ENCODE measurements at places on chromosomes 11 and 22.

DNA sequence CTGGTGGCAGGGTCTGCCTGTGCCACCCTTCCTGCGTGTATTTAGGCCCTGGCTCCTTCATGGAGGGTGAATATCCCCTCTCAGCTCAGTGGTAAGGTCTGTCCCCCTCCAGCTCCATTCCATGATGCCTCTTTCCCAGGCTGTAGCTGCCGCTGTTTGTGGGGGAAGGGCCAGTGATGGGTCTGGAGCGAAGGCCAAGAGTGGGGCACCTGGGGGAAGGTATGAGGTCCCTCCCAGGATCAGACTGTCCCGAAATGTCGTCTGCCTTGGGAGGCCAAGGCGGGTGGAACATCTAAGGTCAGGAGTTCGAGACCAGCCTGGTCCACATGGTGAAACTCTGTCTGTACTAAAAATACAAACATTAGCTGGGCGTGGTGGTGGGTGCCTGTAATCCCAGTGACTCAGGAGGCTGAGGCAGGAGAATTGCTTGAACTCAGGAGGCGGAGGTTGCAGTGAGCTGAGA lies 1.1 kb downstream of the CD151 start:
- no peak for DNase-seq

- DNase-seq = no peak
These were observed 23.5 kb downstream of the TP53AIP1 start for GRCh38 chr11:128919216-128919615.

GRCh38 chr11:112829971-112830654 lies 131.1 kb upstream of the NCAM1 start:
- DNase-seq = no peak

DNA sequence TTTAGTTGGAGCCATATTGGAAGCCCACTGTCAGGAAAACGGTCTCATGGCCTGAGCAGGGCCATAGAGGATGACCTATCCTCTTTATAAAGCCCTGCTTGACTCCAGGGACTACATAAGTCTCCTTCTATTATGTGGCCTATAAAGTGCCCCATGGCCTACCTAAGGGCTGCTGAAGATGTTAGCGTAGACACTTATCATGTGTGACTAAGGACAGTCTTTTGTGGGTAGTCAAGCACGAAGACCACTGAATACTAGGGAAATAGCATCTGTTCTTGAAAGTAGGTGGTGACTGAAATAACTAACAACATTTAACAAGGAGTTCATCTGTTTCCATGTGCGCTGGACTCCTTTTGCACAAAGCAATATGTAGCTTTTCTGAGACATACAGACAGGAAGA lies 117.1 kb downstream of the SWAP70 start:
- DNase-seq = no peak

GRCh38 chr22:29456211-29456671 lies 17.9 kb downstream of the RFPL1 start:
- DNase-seq = no peak

GRCh38 chr11:70252844-70253243 lies 17.6 kb upstream of the PPFIA1 start:
- no peak for DNase-seq

DNA sequence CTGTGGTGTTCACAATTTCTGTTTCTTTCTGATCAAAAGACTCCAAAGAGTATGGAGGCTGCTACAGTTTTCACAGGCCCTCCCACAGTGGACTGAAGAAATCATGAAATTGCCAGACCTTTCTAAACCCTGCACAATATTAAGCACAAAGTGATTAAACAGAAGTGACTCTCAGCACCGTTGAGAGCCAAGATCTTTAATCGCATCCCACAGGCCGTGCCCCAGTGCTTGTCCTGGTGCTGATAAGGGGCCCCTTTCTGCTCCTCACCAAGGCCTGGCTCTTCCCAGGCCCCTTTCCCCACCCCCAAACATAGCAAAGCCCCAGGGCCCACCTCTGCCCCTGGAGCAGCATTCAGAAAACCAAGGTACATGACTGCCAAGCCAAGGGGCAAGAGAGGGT lies 57.4 kb upstream of the BMAL1 start:
- DNase-seq = no peak

DNA sequence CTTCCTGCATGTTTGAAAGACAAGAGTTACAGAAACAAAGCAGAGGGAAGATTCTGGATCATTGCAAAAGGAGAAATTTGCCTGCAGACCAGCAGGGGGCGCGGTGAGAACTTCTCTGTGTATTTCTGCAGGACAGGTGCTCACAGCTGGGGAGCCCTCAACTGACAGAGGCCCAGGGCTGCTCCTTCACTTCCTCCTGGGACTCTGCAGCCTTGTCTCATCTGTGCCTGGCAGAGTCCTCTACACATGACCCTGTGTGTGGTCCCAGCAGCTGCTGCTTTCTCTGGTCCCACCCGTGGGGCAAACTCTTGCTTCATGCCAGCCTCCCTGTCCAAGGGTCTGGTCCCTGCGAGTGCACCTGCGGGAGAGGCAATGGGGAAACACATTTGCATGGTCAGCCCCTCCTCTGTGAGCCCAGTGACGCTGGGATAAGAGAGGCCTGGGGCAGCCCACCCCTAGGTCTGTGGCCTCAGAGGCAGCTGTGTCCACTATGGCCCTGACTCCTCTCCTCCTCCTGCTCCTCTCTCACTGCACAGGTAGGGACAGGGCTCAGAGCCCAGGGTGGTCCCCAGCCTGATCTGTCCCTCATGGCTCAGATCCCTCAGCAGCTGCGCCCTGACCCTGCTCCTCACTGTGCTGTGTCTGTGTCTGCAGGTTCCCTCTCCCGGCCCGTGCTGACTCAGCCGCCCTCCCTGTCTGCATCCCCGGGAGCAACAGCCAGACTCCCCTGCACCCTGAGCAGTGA lies 43.2 kb upstream of the VPREB1 start:
- DNase-seq = no peak

DNA sequence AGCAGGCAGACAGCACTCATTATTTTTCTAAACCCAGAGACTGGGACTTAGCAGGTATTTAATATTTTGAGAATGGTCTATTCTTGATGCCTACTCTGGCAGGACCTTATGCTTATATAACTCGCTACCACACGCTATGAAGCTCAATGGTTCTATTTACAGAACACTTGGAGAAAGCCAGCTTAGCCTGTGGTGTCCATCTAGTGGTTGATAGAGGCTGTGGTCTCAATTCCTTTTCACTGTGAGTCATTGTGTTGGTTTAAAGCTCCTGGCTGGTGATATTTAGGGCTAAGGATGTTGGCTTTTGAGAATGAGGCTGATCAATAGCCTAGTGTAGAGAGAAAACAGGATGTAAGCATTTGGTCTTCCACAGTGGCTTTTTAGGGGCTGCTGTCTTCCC lies 206.4 kb downstream of the DBX1 start:
- DNase-seq = no peak

- DNase-seq = no peak
These were observed 19.4 kb upstream of the MALAT1 start for GRCh38 chr11:65479184-65480145.

DNA sequence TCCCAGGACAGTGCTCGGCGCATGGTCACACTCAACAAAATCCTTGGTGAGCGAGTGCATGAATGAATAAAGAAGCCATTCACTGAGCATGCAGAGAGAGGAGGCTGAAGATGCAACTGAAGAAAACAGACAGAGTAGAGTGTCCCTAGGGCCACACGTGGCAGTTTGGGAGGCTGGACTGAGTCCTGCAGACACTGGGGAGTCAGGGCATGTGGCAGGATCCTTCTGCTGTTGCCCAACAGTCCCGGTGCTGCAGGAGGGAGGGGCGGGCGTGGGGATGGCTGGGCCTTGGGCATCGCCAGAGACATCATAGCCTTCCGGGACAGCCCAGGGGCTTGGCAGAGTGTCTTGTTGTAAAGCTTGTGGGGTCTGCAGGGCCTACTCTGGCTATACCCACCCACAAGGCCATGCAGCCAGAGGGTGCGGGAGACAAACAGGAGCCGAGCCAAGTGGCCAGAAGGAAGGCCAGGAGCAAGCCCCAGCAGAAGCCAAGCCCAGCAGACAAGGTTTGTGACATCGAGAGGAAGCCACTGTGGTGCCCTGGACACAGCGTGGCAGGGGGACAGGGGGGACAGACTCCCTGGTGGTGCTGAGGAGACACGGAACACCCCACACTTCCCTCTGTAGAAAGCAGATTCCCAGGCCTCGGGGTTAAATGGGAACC lies 26.7 kb upstream of the FBLN1 start:
- DNase-seq = no peak

GRCh38 chr11:69542314-69543168 lies 61.1 kb downstream of the LINC01488 start:
- DNase-seq = no peak

DNA sequence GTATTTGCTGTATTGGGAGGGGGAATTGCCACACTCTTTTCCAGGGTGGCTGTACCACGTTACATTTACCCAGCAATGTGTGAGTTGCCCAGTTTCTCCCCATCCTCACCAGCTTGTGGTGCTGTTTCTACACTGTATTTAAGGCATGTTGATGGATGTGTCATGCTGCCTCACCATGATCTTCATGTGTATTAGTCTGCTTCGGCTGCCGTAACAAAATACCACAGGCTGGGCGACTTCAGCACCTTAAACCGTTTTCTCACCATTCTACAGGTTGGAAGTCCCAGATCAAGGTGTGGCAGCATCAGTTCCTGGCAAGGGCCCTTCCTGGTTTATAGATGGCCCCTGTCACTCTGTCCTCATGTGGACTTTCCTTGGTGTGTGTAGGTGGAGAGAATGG lies 169.7 kb downstream of the IGLL1 start:
- no peak for DNase-seq

- DNase-seq = no peak
These were observed 298.7 kb downstream of the SHANK2 start for GRCh38 chr11:70953720-70954119.

- DNase-seq = no peak
These were observed 108.5 kb downstream of the TP53I11 start for GRCh38 chr11:44842220-44842619.

DNA sequence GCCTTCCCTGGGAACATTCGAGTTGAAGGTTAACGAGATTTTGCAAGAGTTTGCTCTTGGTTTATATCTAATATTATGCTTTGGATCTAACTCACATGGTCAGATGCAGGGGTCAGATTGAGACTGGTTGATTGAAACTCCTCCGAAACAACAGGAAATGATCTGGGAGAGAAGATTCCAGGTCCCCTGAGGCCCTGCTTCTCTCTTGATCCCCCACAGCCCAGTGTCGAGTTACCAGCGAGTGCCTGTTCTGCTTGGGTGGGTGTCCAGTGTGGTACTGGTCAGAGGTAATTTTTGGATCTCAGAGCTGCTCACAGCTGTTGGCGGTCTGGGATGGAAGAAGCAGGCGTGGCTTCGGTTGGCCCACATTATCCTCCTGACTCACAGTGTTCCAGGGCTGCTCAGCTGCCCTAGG lies 9.2 kb downstream of the FBLN1 start:
- no peak for DNase-seq

- peak; percentile 50 for DNase-seq
These were observed 69.7 kb upstream of the BMAL1 start for GRCh38 chr11:13207665-13208594.

DNA sequence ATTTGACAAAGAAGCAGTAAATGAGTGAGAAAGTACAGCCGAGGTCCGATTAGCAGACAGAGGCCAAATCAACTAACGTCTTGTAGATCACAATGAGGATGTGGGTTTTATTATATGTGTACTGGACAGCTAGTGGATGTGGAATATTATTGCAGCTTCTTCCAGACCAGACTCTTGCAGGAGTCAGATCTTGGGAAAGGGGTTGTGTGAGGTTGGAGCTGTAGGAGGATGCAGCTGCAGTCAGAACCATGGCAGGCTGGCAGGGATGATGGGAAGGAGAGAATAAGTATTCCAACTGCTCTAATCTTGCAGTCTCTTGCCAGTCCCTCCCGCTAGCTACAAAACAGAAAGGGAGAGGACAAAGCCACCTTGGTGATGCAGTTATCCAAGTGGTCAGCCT lies 46.8 kb upstream of the LDLRAD3 start:
- no peak for DNase-seq

DNA sequence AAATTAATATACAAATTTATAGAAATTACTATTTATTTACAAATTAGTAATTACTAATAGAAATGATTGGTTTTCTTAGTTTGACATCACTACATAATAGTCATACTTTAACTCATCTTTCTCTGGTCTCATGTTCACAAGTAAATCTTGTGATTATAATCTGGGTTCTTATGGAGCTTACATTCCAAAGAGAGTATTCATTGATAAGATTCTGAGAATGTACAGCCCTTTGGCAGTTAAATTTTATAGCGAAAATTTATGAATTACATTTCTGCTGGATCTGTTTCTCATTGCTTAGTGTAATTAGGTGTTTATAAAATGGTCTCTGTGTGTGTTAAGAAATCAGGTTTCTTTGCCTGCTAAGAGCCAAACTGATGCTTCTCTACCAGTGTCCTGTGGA lies 175.2 kb downstream of the TMEM135 start:
- no peak for DNase-seq

- DNase-seq = no peak
These were observed 20.7 kb upstream of the TPBGL start for GRCh38 chr11:75219869-75220268.

- DNase-seq = no peak
These were observed 138.1 kb upstream of the ANO3 start for GRCh38 chr11:26193694-26194365.

DNA sequence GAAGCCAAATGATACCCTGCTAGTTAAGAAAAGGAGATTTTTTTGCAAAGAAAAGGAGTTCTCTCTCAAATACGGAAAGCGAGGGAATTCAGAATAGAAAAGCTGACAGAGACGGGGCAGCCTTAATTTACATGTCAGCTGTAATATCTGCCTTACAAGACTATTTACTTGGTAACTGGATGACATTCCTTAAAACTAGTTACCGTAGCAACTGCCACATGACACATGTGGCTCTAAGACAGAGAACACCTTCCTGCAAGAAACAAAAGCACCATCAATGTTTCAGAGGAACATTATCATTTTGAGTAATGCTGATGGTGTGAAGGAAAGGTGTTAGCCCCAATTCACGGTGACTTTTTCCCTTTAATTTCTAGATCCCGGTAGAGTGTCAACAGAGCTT lies 222.1 kb downstream of the LRRC4C start:
- DNase-seq = no peak
